ENCODE measurements at places on chromosomes 7 and 10.

- DNase-seq: no peak
Measured at GRCh38 chr7:28479507-28479947, 67.2 kb downstream of the CREB5 start.

GRCh38 chr7:89027781-89028180 is 232.2 kb upstream of the TEX47 start:
- DNase-seq: no peak

GRCh38 chr10:78567680-78568455 is 500.9 kb upstream of the ZMIZ1 start:
- no peak for DNase-seq

- no peak for DNase-seq
Measured at GRCh38 chr10:97687785-97688781, 1.0 kb upstream of the AVPI1 start.

DNA sequence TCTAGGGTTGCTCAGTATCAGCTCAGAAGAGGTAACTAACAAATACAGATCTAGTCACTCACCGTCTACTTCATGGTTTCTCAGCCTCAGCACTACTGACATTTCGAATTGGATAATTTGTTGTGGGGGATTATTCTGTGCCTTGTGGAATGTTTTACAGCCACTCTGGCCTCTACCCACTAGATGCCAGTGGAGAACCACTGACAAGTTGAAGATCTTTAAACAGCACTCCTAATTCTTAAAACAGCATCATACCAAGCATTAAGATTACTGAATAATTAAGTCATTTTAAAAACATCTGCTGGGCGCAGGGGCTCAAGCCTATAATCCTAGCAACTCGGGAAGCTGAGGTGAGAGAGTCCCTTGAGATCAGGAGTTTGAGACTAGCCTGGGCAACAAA is 82.6 kb downstream of the UPF2 start:
- DNase-seq: no peak

GRCh38 chr7:47801423-47801822 is 146.8 kb downstream of the PKD1L1 start:
- no peak for DNase-seq

- DNase-seq: no peak
Measured at GRCh38 chr10:120632047-120632446, 175.0 kb downstream of the PLPP4 start.

DNA sequence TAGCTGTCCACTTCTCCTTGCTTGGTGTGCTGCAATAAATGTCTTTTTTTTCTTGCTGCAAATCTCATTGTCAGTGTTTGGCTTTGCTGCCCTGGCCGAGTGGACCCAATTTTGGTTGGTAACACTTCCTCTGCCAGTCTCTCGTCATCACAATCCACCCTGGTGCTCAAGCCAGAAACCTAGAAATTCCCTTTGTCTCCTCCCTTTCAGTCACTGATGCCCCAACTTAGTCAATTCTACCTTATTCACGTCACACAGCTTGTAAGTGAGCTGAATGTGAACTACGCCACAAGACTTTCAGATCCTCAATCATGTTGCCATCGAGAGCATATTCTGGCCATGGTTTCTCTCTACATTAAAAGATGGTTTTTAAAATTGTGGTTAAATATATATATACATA is 13.0 kb upstream of the FRA10AC1 start:
- no peak for DNase-seq

GRCh38 chr10:15201589-15202300 is 33.3 kb upstream of the NMT2 start:
- DNase-seq: no peak

DNA sequence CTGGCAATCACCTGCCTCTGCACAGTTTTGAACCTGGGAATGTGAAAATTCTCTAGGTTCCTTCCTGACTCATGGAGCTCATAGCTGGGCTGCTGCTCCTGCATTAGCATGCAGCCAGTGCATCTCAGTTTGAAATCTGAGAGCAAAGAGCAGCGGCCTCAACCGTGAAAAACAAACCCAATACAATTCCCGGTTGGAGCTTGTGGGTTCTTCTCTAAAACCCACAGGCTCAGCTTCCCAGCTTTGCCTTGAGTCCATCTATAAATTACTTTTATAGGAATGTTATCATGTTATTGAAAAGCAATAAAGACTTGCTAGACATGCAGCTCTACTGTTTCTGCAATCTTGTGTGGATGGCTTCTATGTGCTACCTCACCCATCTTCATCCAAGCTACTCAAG is 191.7 kb downstream of the CXCL12 start:
- no peak for DNase-seq

DNA sequence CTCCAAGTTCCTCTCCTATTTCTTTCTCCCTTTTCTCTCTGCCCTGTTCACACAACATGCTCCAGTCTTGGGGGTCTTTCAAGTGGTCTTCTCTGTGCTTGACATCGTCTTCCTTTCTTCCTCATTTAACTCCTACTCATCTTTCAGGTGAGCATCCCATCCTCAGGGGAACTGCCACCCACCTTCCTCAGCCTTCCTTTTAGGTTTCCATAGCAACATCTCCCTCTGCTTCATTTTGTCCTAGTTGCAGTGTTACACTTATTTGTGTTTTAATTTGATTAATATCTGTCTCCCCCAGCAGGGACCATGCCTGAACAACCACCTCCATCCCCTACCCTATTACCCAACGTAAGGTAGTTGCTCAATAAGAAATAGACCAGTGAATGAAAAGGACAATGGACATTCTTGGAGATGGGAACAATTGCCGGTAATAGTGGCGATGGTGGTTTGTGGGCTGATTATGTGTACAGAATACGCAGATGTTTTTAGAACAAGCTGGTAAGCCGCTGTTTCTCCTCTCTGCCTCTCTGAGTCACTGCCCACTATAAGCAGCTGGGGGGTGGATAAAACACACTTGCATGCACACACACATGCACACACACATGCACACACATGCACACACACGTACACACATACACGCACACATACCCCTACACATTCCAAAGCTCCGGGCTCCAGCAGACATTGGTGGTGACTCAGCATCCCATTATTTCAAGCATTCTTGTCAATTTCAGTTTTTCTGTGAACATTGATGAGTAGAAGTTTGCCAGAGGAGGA is 251.6 kb downstream of the GATA3 start:
- no peak for DNase-seq

DNA sequence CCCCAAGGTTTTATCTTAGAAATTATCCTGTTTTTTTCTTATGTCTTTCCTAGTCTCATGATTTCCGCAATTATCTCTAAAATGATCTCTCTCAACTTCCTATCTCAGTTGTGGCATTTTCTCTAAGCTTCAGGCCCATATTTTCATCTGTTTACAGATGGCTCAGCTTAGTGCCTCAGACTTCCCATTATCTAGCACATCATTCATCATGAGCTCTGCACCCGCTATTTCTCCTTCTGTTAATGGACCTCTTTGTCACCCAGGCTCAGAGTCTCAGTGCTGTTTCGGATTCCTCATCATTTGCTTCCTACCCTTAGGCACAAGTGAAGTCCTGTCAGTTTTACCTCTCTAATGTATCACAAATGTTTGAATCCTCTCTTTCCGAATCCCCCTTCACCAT is 84.1 kb downstream of the BMPR1A start:
- DNase-seq: no peak

DNA sequence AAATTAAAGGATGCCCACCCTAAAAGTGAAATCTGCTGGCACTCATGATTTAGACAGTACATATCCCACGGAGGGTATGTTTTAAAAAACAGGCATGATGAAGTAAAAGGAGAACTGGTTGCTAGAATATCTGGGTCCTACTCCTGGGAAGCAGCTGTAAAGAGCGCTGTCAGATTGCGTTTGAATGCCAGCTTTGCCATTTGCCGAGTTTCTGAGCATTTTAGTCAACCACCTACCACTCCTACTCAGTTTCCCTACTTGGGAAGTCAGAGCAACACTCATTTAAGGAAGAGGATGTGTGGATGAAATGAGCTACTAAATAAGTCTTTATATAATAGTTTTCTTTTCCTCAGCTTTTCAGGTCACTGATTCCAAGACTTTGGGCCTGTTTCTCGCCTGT is 1.1 kb upstream of the UMAD1 start:
- DNase-seq: no peak

DNA sequence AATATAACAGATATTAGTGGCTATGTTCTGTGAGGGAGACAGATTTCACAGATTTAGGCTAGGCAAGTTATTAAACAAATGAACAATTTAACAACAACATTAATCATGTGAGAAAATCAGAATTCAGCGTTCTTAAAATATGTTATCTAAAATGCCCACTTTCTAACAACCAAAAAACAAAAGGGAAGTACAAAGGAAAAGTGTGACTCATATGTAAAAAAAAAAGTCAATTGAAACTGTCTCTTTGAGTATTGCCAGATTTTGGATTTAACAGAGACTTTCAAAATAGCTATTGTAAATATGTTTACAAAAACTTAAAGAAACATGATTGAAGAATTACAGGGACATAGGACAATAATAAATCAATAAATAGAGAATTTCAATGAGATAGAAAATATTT is 34.8 kb upstream of the ARHGAP22 start:
- no peak for DNase-seq

DNA sequence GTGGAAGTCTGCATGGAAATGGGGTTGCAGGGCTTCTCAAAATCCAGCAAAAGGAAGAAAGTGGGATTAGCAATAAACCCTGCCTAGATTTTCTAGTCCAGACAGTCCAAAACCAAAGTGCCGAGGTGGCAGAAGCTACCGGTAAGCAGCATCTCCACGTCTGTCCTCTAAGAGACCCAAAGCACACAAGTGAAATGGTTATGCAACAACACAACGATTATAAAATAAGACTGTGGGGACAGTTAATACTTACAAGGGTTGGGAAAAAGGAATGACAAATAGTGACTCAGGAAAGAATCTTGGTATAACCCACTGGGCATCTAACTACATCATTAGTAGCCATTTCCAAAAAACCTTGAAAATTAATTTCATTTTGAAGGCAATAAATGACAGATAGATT is 24.7 kb downstream of the CREB3L2 start:
- DNase-seq: no peak

GRCh38 chr7:25246306-25246705 is 18.0 kb upstream of the NPVF start:
- no peak for DNase-seq

DNA sequence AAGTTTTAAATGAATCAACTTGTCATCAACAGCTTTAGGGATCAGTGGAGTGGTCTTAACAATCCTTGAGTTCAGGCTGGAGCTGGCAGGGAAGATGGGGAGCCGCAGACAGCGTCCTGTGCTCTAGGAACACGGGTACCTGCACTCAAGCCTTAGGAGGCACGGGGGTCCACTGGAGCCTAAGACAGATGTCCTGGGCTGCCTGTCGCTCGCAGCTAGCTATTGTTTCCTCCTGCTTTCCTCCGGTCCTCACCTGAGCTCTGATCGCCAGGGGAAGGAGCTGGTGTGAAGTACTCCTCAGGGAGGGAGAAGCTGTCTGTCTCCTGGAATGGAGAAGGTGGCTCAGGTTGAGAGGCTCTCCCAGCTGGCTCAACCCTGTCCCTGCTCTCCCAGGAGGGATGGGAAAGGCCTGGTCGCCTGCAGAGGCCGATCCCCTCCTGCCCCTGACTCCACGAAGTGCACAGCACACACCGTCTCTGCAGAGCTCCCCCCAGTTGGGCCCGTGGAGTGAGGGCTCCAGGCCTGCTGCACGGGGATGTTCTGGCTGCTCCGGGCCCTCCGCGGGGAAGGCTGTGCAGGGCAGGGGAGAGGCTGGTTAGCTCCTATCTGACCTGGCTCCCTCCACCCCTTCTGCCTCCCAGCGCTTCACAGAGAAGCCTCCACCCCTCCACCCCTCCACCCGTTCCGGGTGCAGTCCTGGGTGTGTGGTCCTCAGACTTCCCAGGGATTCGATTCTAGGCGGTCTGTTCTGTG is 14.5 kb upstream of the PYROXD2 start:
- no peak for DNase-seq

DNA sequence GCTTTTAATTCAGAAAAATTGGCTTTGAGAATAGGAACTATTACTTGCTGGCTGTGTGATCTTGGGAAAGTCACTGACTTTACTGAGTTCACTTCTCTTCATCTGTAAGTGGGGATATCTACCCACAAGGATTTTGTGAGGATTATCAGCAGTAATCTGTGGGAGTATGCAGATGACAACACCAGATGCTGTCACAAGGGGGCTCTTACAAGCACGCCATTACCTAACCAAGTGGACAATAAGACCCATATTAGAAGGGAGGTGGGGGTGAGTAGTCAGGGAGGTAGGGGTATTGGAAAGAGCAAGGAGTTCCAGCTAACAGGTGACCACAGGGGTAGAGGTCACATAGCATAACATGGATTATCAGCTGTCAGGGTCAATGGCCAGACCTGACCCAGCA is 569.4 kb downstream of the SUGCT start:
- DNase-seq: no peak

- no peak for DNase-seq
Measured at GRCh38 chr7:52410032-52410431, 625.4 kb upstream of the POM121L12 start.

- DNase-seq: no peak
Measured at GRCh38 chr7:28104041-28104541, 76.5 kb downstream of the JAZF1 start.

DNA sequence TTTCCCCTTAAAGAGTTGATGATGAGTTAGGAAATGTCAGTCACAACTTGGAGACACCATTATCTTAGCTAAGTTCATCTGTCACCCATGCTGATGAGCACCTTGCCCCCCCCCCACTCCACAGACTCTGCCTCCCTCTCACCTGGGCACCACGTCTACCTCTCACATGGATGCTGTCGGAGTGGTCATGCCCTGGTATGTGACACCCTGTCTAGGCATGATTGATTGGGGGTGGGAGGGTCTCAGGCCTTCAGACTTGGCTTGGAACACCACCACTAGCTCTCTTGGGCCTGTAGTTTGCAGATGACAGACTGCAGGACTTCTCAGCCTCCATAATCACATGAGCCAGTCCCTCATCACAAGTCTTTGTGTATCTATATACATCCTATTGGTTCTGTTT is 78.0 kb downstream of the WDR37 start:
- no peak for DNase-seq

DNA sequence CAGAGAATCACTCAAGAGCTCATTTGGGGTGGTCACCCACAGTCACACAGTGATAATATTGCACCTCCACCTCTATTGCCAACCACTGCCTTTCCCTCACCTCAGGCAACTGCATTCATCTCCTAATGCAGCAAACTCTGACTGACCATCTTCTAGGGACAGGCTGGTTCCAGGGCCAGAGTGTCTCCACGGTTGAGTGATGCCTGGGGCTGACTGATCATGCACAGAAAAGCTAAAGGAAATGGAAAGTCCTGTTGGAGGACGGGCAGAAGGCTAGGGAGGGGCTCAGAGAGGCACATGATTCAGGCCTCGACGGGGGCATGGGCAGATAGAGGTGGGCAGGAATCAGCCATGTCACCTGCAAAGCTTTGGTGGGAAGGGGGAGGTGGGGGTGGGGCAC is 127.1 kb upstream of the TNS3 start:
- no peak for DNase-seq

GRCh38 chr7:33789871-33790630 is 115.3 kb upstream of the BMPER start:
- DNase-seq: no peak

- DNase-seq: no peak
Measured at GRCh38 chr10:5549462-5550249, 24.9 kb downstream of the CALML3 start.

- DNase-seq: peak; percentile 29
Measured at GRCh38 chr7:92835851-92836488, 403 bp downstream of the CDK6 start.

GRCh38 chr7:22399546-22399945 is 42.6 kb upstream of the RAPGEF5 start:
- no peak for DNase-seq

- DNase-seq: no peak
Measured at GRCh38 chr7:134554417-134554966, 5.6 kb downstream of the AKR1B15 start.

GRCh38 chr10:32413513-32413912 is 32.4 kb upstream of the CCDC7 start:
- no peak for DNase-seq
